Cortex of kidney (tissue), 1 donor: ENCODE measurements at places on chromosomes 12 and 14.

DNA sequence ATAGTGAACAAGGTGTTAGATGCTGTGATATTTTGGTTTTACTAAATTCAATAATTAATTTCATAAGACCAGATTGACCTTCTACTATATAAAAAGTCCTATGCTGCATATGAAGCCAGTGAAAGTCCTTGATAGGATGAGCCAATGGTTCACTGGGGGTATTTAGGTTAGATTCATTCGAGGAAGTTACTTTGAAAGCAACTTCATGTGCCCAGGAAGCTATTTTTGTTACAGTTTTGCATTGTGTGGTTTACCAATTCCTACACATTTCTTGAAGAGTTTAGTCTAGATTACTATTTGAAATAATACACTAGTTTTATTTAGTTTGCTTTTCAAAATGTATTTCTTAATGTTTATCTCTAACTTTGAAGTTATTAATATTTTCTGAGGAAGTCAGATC is 58.5 kb upstream of the RMST start:
- DNase-seq = no peak

- DNase-seq = no peak
Observed at GRCh38 chr14:76126076-76126475, 25.6 kb upstream of the GPATCH2L start.

DNA sequence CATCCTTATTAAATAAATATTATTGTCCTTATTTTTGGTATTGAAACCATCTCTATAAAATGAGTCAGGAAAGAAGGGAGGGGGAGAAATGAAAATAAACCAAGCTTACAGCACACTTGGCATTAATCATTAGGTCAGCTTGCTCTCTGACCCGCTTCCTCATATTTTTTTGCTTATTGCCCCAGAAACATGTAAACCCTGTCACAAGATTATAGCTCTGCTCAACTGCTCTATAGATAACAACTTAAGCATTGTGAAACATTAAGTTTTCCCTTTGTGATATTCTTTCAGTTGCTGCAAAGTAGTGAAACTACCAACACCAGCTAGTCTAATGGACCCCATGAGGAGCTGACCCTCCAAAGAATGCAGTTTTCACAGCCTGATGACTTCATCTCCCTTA is 819.5 kb downstream of the SLC16A7 start:
- DNase-seq = no peak

GRCh38 chr14:104558231-104559027 is 21.1 kb upstream of the C14orf180 start:
- DNase-seq = no peak

- no peak for DNase-seq
Observed at GRCh38 chr12:46659032-46659650, 166.7 kb downstream of the SLC38A4 start.

GRCh38 chr12:130959632-130960031 is 5.9 kb downstream of the ADGRD1 start:
- no peak for DNase-seq

GRCh38 chr12:104990950-104991349 is 4.8 kb downstream of the NOPCHAP1 start:
- no peak for DNase-seq

DNA sequence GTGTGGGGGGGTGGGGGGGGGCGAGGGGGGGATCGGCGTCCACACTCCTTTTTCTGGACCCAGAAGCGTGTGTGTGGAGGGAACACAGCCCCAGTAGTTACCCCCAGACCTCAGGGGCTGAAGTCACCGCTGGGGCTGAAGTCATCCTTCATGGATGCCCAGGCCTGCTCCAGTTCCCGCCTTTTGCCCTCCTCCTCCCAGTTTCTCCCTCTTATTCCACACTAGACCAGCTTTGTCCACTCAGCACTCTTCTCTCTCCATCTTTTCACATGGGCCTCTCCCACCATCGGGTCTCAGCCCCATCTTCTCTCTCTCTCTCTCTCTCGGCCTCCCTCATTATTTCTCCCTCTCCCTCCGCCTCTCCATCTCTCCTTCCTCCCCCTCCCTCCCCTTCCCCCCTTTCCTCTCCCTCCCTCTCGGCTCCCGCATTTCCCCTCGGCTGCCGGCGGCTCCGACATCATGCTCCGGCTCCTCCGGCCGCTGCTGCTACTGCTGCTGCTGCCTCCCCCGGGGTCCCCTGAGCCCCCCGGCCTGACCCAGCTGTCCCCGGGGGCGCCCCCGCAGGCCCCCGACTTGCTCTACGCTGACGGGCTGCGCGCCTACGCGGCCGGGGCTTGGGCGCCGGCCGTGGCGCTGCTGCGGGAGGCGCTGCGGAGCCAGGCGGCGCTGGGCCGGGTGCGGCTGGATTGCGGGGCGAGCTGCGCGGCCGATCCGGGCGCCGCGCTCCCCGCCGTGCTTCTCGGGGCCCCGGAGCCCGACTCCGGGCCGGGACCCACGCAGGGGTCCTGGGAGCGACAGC is at the start of gene P3H3:
Gene P3H3, plus strand, starts transcription at position 426 of the 799 bp plus-strand sequence. Its CDS starts 34 bp downstream, at position 460.
- DNase-seq = no peak

DNA sequence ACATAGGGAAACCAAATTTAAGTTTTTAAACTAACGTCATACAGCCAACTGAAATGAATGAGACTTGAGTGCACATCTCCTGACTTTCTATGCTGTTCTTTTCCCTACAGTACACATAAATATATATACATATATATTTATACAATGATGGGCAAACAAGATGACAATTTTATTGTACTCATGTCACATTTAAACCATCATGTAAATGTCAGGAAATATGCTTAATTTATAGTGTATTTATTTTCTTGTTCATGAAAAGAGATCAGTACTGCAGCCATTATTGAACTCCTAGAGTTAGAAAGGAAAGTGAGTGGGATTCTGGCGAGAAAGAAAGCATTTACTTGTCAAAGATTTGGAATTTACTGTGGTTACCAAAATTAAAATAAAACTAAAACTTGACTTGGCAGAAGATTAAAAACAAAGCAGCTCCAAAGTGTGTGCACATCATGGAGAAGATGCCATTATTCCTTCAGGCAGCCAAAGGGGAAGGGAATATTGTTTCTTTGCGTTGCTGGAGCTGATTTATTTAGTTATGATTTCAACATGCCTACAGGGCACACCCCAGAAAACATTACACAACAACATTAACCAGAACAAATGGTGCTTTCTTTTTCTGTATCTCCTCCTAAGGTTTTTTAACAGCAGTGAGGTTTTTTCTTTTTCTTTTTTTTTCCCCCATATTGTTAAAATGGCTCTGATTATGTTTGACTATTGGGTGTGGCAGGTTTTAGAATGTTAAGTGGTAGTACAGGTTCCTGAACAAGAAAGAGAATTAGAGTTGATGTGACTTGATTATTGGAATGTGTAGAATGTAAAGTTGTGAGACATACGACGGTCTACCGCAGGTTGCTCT is 144.6 kb downstream of the RAD51B start:
- no peak for DNase-seq

- DNase-seq = no peak
Observed at GRCh38 chr12:115511986-115512711, 765.3 kb downstream of the MED13L start.

GRCh38 chr12:71536279-71536938 is 96.8 kb downstream of the LGR5 start:
- DNase-seq = no peak

DNA sequence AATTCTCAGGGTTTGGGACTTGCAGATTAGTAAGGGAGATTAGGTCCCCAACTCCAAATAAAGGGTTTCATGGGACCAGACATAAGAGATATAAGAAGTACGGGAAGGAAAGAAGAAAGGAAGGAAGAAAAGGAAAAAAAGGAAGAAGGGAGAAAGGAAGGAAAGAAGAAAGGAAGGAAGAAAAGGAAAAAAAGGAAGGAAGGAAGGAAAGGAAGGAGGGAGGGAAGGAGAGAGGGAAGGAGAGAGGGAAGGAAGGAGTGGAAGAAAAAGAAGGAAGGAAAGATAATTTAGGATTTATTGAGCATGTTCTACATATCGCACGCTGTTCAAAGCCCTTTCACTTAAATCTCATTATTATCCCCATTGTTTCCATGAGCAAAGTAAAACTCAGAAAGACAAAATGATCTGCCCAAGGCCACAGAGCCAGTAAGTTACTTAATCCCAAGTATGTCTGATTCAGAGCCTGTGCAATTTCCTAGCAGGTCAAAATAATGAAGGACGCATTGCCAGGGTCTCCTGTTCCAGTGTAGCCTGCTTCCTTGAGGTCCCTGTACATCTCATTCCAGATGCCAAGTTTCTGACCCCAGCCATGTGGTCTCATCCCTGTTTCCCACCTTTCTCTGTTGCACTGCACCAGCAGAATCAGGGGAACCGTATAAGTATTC is 3.9 kb upstream of the HDAC7 start:
- no peak for DNase-seq

DNA sequence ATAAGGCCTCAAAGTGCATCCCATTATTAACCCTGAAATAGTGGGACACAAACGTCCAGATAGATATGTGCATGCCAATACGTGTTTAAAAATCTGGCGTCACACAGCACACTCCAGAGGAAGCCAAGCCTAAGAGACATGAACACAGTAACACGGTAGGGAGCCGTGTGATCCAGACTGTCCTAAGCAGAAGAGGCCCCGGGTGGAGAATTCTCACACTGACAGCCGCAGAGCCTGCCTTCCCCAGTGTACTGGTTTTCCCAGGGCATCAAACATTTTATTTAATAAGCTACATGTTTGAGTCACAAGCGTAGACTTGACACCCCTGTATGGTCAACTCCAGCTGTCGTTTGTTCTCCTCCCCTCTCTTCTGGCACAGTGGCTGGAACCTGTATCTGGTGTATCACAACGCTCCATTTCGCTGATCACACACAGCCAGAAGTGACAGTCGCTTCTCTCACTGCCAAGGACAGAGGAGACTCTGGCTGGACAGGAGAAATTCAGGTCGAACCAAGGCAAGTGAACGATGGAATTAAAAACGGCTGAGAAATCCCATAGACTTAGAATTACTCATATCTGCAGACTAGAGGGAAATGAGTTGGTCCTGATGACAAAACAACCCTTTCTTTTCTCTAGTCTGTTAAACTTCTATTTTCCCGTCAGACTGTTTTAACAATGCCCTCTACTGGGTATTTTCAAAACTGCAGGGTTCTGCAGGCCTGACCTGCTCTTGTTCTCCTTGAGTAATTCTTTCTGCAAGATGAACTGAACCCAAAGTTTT is 359.9 kb downstream of the RGS6 start:
- no peak for DNase-seq

GRCh38 chr14:104547310-104547997 is 32.1 kb upstream of the C14orf180 start:
- DNase-seq = no peak

DNA sequence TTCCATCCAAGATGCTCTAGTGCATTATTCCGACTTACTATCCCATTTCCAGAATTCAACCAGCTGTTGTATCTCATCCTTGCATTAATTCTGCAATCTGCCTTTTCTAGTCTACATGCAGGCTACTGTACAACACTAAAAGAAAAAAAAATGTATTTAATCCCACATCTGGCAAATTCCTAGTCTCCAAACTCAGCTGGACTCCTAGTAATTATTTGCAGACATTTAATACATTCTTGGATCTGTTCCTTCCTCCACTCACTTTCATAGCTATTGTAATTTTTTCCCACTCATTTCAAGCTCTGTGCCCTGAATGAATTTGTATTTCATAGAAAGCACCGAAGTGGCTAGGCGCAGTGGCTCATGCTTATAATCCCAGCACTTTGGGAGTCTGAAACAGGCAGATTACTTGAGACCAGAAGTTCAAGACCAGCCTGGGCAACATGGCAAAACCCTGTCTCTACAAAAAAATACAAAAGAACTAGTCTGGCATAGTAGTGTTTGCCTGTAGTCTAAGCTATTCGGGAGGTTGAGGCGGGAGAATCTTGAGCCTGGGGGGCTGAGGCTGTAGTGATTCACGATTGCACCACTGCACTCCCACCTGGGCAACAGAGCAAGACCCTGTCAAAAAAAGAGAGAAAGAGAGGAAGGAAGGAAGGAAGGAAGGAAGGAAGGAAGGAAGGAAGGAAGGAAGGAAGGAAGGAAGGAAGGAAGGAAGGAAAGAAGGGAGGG is 39.5 kb upstream of the YAF2 start:
- DNase-seq = no peak
